ENCODE measurements at places on chromosomes 1 and 21. TPM values are rescaled to one million over a fixed set of nuclear protein-coding genes. Genes with fewer than 3 reads are reported as not detected.
A peak's percentile ranks its signal among the peaks of the same experiment; 100 is the strongest.

The C1orf35 gene
- 42.9 TPM for polyA plus RNA-seq

The SPATA46 gene
- polyA plus RNA-seq: not detected

The GALNT2 gene
- 118 TPM for polyA plus RNA-seq

The CLCA1 gene
- polyA plus RNA-seq: not detected

The PADI2 gene
- polyA plus RNA-seq: 0.52 TPM

The HJV gene
- not detected for polyA plus RNA-seq

The OLFM3 gene
- not detected for polyA plus RNA-seq

The PUM1 gene
- 51.0 TPM for polyA plus RNA-seq

The SELE gene
- 0.10 TPM for polyA plus RNA-seq

The GNAT2 gene
- 0.16 TPM for polyA plus RNA-seq

DNA sequence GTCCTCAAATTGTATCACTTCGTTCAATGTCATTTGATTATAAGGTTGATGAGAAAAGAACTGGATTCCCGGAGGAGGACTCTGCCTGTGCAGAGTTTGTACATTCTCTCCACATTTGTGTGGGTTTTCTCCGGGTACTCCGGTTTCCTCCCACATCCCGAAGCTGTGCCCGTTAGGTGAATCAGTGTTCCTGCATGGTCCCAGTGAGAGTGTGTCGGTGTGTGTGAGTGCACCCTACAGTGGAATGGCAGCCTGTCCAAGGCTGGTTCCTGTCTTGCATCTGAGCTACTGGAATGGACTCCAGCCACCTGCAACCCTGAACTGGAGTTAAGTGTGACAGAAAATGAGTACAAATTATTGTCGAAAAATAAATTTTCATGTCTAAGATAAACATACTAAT is 92.2 kb upstream of the KCTD3 start:
- H3K27ac ChIP-seq: no peak overlapping the region
- no peak for DNase-seq
- peaks cover 2% of the 10 kb centered on the region for H3K4me1 ChIP-seq
- H3K4me3 ChIP-seq: no peak overlapping the region
- no peaks in the 10 kb centered on the region for H3K36me3 ChIP-seq

GRCh38 chr1:152907686-152908601 is at the start of gene IVL:
Gene IVL (plus strand): TSS chr1:152908546. CDS start chr1:152909798, 1,252 bp downstream.
- DNase-seq: no peak
- H3K27ac ChIP-seq: no peak within 1 kb of the TSS
- H3K27me3 ChIP-seq: no peaks in the 10 kb centered on the region
- no peak within 1 kb of the TSS for H3K4me3 ChIP-seq
- no peaks in the 10 kb centered on the region for H3K4me1 ChIP-seq
- H3K36me3 ChIP-seq: no peaks in the 10 kb centered on the region

- peak; percentile 28 for DNase-seq
- no peaks in the 10 kb centered on the region for H3K36me3 ChIP-seq
- H3K27ac ChIP-seq: no peak overlapping the region
These were observed 711.7 kb upstream of the PTBP2 start for GRCh38 chr1:96009831-96010434.

DNA sequence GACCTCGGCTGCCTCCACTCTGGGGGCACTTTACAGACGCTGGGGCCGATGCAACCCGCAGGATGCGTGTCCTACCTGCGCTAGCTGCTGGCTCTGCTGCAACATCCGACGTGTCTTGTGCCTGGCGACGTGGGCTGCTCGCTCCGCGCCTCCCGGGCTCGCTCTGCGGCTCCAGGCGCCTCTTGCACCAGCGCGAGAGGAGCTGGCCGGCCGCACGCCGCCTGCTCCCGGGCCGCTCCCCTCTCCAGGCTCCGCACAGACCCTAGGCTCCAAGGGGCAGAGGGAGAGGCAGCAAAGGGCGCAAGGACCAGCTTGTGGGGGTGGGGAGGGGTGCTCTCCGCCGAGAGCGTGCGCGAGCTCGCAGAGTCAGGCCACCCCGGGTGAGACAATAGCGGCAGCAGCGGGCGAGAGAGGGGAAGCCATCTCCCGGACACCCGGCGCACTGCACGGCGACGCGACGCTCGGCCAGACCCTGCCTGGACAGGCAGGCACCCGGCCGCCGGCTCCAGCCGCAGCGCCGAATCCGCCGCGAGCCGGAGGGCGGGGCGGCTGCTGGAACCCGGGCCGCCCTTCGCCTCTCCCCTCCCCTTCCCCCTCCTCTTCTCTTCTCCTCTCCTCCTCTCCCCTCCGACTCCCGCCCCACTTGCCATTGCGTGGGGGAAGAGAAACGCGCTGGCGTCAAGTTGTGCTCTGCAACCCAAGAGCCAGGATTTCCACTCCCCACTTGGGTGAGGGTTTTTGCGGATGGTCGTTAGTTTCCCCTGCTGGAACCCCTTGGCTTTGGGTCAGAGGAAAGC is at the start of gene PIK3C2B:
Gene PIK3C2B (minus strand): TSS at position 525 of the 797 bp plus-strand sequence. CDS start 25,003 bp downstream, outside the sequence.
- no peaks in the 10 kb centered on the region for H3K4me1 ChIP-seq
- H3K27ac ChIP-seq: peak within 1 kb of the TSS; percentile 70
- H3K36me3 ChIP-seq: no peaks in the 10 kb centered on the region
- peak within 1 kb of the TSS; percentile 72 for H3K4me3 ChIP-seq
- no peaks in the 10 kb centered on the region for H3K27me3 ChIP-seq
- DNase-seq: peak; percentile 97

DNA sequence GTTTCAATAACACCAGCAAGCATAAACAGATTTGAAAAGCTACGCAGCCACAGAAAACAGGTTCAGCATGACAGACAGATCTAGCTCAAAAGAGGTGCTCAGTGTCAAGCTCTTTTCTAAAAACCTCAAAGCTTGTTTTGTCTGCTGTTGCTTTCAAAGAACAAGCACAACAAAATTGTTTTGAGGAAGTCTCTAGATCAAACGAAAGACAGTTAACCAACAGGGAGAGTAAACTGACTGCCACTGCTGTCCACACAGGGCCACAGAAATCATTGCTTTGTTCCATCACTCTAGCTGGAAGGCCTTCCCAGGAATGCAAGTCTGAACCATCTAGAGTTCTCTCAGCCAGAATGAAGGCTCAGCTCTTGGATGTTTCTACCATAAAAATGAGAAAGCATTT is 12.8 kb downstream of the APP start:
- no peaks in the 10 kb centered on the region for H3K27me3 ChIP-seq
- no peak for DNase-seq
- H3K4me1 ChIP-seq: peaks cover 9% of the 10 kb centered on the region
- H3K27ac ChIP-seq: peak overlapping the region; percentile 39
- H3K36me3 ChIP-seq: no peaks in the 10 kb centered on the region
- H3K4me3 ChIP-seq: no peak overlapping the region

DNA sequence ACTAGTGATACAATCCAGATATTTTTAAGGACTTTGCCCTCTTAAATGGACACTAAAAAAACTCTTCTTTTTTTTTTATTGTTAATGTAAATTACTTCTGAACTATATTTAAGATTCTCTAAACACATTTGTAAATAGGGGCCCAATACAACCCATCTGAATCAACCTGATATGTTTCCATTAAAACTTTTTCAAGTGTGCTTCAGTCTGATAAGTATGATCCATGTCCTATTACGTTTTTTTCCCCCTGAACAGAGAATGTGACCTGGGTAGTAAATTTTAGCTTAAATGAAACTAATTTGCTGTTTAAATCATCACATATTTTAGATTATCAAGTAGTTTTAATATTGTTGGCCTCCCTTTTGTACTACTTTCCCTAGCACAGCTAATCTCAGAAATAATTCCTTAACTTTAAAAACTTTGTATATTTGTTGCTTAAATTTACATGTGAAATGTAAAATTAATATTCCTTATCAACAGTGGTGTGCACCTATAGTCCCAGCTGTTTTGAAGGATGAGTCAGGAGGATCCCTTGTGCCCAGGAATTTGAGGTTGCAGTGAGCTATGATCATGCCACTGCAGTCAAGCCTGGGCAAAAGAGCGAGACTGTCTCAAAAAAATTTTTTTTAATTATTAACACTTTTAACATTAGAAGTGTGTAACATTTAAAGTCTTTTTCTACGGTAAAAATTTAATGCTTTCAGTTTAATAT is 3.0 kb upstream of the PKN2 start:
- H3K4me3 ChIP-seq: no peak overlapping the region
- no peak overlapping the region for H3K27ac ChIP-seq
- H3K4me1 ChIP-seq: no peaks in the 10 kb centered on the region
- H3K36me3 ChIP-seq: no peaks in the 10 kb centered on the region
- DNase-seq: no peak

DNA sequence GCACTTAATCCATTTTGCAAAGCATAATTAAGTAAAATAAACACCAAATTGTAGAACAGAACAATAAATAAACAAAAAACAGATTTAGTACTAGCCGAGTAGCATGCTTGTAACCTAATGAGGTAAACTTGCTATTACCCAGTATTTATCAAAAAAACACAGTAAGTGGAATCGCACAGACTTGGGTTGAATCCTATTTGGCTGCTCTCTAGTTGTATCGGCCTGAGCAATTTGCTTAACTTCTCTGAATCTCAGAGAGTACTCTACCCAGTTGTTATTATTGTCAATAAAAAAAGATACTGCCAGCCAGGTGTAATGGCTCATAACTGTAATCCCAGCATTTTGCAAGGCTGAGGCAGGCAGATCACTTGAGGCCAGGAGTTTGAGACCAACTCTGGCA is 664.3 kb downstream of the ADGRL2 start:
- H3K27ac ChIP-seq: no peak overlapping the region
- H3K36me3 ChIP-seq: no peaks in the 10 kb centered on the region
- H3K4me1 ChIP-seq: no peaks in the 10 kb centered on the region
- no peak for DNase-seq
- H3K27me3 ChIP-seq: no peaks in the 10 kb centered on the region
- H3K4me3 ChIP-seq: no peak overlapping the region

DNA sequence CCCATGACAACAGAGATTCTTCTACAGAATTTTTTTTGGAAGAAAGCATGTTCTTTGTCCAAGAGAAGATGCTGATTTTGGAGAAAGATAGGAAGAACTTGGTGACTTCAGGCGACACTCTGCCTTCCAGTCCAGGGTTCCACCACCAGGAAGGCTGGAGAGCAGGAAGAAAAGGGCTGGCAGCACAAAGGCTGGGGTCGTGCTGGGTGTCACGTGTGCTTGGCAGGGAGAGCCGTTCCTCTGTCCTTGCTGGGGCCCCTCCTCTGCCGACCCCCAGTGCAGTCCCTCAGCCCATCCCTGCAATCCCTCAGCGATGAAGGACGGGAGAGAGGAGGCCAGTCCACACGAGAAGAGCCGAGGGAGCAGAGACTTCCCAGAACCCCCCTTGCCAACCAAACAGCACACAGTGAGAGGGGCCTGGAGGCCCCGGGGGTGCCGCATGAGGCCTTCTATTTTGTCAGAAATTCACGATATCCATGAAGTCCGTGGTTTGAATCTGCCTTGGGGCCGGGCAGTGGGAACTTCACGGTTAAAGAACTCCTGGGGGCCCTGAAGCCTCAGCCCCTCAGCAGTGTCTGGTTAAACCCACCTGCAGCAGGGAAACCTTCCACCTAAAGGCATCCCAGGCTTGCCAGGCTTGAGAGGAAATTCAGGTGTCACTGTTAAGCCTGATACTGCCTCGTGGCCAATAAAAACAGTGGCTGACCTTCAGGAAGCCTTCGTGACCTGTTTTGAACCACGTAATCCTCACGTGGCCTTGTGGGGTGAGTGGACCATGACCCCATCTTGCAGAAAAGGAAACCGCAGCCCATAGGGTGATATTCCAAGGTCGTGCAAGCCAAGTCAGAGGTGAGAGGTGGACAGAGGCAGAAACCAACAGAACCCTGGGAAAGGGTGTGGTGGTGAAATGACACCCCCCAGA is 3.4 kb downstream of the KRTAP10-12 start:
- no peak overlapping the region for H3K27ac ChIP-seq
- no peaks in the 10 kb centered on the region for H3K4me1 ChIP-seq
- H3K36me3 ChIP-seq: no peaks in the 10 kb centered on the region
- H3K27me3 ChIP-seq: peaks cover 83% of the 10 kb centered on the region
- DNase-seq: peak; percentile 21
- no peak overlapping the region for H3K4me3 ChIP-seq

DNA sequence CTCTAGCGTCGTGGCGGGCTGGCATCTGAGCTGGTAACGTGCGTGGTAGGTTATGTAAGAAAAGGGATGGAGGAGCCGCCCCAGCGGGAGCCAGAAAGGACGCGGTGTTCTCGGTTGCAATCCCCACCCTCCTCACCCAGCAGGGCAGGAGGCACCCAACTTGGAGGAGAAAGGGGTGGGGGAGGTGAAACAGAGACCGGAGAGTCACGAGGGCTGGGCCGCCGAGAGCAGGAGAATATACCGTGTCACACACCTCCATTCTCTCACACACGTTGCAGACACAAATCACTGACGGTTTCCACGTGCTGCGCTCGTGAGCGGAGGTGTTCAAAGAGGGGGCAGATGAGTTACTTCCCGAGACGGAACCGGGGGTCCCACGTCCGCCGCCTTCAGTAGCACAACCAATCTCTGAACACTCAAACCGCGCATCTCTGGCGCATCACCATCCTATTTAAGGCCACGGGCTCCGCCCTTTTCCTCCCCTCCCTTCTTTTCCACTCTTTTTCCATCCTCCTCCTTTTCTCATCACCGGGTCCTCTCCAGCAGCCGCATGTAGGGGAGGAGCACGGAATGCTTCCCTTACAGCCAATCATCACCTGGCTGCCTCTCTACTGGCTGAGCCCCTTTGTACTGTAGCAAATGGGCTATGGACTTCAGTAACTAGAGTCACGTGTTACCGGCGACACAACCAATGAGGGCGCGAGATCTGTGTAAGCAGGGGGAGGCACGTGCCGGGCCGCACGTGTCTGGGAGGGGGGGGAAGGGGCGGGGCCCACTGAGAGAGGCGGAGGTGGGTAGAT is at the start of gene CIART:
Gene CIART (plus strand): TSS at position 797 of the 800 bp plus-strand sequence. CDS start 714 bp downstream, outside the sequence.
- peaks cover 14% of the 10 kb centered on the region for H3K4me1 ChIP-seq
- peak; percentile 83 for DNase-seq
- no peaks in the 10 kb centered on the region for H3K27me3 ChIP-seq
- H3K27ac ChIP-seq: no peak within 1 kb of the TSS
- H3K36me3 ChIP-seq: no peaks in the 10 kb centered on the region
- peak within 1 kb of the TSS; percentile 29 for H3K4me3 ChIP-seq

- H3K27ac ChIP-seq: no peak overlapping the region
- H3K4me1 ChIP-seq: no peaks in the 10 kb centered on the region
- H3K36me3 ChIP-seq: no peaks in the 10 kb centered on the region
- DNase-seq: peak; percentile 88
- no peak overlapping the region for H3K4me3 ChIP-seq
- H3K27me3 ChIP-seq: no peaks in the 10 kb centered on the region
These were observed 13.5 kb downstream of the ESPN start for GRCh38 chr1:6438047-6438525.

DNA sequence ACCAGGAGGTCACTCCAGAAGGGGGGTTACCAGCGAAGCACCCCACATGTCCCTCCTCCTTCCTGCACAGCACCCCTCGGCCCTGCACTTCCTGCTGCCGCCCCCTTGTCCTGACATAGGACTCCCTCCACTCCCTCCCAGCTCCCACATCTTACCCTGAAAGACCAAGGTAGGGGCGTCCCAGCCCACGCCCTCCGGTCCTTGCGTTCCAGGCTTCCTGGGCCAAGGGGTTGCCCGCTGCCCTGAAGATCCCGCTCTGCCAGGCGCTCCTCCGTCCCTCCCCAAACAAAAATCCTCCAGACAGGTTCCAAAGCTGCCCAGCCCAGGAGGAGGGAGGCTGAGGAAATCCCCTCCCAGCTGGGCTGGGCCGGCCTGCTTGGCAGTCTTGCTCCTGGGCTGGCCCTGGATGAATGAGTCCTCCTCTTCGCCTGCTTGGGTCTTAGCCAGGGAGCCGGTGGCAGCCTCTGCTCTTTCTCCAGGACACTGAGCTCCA is at the start of gene RHBDL2:
Gene RHBDL2 (minus strand): TSS at position 304 of the 493 bp plus-strand sequence. CDS start 22,618 bp downstream, outside the sequence.
- no peaks in the 10 kb centered on the region for H3K27me3 ChIP-seq
- peak; percentile 7 for DNase-seq
- no peaks in the 10 kb centered on the region for H3K36me3 ChIP-seq
